ENCODE measurements at places on chromosomes 5 and 9.

DNA sequence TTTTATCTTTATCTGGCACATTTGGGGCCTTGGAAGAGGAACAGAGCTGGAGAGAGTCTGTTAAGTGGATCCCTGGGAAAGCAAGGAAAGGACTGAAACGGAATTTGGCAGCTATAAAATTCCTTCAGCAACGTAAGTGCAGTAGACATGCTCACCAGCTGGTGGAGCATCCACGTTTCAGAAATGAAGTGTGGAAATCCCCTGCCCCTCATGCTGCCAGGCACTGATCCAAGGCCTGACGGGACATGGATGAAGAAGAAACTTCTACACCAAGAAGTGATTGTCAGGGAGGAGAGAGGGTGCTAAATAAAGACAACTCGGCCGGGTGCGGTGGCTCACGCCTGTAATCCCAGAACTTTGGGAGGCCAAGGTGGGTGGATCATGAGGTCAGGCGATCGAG, 209.3 kb downstream of the ROR2 start:
- no peak for DNase-seq

- no peak for DNase-seq
Measured at GRCh38 chr5:100444961-100445360, 90.2 kb upstream of the FAM174A start.

DNA sequence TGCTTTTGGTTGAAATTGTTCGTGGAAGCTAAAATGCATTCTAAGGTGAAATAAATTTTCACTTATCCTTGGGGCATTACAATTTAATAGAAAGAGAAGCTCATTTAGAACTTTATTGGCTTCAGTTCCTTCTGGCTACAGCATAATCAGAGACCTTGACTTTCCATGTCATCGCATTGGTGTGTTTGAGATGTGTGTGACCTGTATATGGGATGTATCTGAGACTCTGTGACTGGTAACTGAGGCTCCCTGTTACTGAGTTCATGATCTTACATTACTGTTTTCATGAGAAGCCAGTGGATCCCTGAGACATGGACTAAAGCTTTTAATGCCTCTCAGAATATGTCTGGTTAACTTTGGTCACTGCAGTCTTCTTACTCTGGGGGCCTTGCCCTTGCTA, 32.5 kb downstream of the SH3GL2 start:
- no peak for DNase-seq

DNA sequence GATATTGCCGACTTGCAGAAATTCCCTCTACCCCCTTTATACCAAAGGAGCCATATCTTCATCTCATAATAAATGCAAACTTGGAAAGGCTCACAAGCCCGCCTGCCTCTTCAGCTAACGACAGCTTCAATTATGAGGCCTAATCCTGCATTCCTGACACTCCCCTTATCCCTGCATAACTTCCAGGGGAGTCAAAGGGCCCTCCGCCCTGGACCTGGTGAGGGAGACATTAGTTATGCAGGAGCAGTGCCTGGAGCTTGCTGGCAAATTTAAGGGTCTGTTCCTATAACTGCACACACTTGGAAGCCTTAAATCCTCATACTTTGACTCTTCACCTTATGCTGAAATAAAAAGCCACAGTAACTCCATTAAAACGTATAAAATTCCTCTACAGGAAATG, 617.9 kb downstream of the BNC2 start:
- no peak for DNase-seq

GRCh38 chr5:36054647-36055046, 12.0 kb downstream of the UGT3A2 start:
- DNase-seq = no peak

- no peak for DNase-seq
Measured at GRCh38 chr9:16484180-16484579, 386.3 kb downstream of the BNC2 start.

- DNase-seq = no peak
Measured at GRCh38 chr9:37729499-37729898, 24.1 kb upstream of the TRMT10B start.

- DNase-seq = no peak
Measured at GRCh38 chr9:37769306-37769705, 15.6 kb downstream of the EXOSC3 start.

DNA sequence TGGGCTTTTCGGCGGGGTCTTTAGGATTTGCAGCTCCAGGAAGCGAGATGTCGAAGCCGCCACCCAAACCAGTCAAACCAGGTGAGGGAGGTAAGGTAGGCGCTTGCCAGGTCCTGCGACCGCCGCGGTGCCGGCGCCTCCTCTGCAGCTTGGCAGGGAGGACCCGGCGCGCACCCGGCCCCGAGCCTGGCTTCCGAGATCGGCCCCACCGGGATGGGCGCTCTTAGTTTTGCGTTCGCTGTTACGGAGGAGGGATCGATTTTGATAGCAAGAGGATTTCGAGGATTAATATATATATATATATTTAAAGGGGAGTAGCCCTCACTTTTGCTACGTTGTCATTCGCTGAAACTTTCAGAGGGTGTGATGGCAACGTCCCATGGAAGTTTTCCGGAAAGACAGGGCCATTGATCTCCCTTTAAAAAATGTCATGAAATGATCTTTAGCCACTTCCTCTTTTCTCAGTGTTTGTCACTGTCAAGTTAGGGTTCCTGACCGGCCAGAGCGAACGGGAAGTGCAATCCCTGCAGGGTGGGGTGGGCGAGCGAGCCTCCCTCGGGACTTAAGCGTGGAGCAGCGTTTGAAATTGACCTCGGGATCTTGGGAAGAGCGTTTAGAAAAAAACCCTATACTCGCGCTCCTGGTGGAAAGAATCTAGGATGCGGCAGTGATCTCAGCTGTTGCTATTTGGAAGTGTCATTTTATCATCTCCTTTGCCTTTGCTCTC, 495 bp downstream of the OSTF1 start:
- no peak for DNase-seq

DNA sequence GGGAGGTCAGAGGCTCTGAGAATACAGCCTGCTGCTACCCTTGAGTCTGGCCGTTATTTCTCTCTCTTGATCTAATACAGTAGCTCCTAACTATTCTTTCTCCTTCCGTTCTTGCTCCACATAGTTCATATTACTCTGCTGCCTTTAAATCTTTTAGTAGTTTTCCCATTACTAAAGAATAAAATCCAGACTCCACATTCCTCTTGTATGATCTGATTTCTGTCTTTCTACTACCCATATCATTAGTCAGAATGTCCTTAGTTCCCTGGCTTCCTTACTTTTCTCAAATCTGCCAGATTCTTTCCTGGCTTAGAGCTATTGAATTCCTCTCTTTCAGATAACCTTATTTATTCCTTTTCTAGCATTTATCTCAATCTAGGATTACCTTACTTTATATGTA, 40.0 kb downstream of the MARCHF6 start:
- DNase-seq = no peak

DNA sequence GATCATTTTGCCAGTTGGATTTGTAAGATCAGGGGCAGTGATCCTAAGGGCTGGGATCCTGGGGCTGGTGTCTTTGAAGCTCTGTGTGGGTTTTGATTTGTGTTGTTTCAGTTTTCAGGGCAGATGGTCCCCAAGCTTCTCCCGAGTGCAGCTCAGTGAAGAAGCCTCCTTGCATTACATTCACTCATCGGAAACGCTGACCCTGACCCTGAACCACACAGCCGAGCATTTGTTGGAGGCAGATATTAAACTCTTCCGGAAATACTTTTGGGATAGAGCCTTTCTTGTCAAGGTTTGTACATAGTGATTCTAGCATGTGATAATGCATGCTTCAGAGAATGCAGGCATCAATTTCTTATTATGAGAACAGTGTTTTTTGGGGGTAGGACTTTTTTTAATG, 150.4 kb downstream of the ARHGEF28 start:
- no peak for DNase-seq

GRCh38 chr9:137461663-137462395, 2.7 kb upstream of the NSMF start:
- no peak for DNase-seq

- no peak for DNase-seq
Measured at GRCh38 chr5:110510146-110510545, 216.3 kb downstream of the TMEM232 start.

DNA sequence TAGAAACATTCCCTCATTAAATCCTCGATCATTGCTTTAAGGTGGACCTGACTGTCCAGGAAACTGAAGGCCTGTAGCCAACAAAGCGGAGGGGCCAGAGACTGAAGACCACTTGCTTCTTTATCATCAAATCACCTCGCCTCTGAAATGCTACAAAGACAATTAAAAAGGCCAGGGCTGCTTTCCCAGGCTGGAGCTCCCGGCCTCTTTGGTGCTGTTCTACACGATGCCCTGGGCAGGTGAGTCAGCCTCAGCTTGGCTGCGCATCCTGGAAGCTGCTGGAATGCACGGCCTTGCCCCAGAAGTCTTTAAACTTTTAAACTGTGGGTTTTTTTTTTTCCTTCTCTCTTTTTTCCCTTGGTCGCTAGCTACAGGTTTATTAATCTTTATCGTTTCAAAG, 46.5 kb downstream of the SH3PXD2B start:
- no peak for DNase-seq

DNA sequence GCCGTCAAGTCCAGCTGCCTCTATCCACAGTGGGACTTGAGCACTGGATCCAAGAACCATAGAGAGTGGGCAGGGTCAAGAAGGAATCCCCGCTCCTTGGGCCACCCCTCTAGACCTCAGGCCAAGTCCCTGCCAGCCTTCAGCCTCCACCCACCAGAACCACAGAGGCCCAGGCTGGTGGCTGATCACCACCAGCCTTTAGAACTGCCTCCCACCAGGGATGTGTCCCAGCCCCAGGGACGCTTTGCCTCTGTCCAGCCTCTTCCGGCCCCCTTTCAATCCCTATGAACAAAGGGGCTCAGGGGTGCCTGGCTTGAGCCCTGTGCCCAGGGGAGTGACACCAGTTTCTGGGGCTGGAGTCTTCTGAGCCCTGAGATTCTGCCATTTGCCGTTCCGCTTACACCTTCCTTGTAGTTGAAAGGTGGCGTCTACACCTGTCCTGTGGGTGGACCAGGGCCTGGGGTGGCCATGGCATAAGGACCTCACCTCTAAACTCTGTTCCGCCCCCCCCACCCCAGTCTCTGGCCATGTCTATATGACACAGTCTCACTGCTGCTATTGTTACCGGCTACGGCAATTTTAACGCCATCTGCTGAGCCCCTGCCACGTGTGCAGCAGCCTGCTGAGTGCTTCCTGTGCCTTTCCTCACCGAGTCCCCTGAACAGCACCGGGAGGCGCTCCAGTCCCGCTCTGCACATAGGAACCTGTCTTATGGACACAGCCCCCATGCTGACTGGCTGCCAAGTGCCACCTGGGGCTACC, 35.7 kb upstream of the ORM1 start:
- DNase-seq = no peak

DNA sequence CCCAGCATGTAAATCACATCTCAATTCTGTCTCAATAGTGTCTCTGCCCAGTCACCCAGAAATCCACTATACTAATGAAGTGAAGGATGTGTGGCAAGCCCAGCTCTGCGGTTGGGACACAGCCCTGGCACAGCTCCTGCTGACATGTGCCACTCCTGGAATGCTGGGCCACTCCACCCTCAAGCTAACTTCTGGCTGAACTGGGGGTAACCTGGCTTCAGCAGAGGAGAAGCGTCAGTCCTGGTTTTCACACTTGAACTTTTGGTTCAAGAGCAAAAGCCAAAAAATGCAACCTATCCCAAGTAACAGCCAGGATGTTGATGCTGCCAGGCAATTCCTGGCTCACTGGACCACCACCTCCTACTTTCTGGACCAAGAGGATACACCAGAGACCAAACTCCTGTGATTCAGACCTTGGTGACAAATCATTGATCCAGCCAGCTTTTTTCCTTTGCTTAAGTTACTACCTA, 86.4 kb downstream of the ARRDC3 start:
- DNase-seq = no peak

DNA sequence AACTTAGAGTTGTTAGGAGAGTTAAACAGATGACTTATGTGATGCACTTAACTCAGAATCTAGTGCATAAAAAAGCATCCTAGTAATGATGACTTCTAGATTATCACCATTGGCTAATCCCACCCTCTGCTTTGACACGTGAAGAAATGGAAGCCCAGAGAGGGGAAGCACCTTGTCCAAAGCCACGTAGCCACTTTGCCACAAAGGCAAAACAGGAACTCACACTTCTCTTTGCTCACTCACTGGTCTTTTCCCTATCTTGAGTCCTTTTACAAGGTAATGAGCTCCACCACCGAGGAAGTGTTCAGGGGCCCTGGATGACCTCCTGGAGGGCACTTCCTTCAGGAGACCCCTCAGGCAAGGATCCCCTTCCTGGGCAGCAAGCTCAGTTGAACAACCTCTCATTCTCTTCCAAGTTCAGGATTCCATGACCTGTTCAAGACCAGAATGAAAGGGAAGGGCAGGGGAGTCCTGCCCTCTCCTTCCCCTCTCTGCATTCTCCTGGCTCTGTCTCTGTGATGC, 89.7 kb downstream of the HRH2 start:
- no peak for DNase-seq

- DNase-seq = no peak
Measured at GRCh38 chr5:149379177-149379761, at the start of gene IL17B. Gene IL17B, minus strand, starts transcription at chr5:149379292. Its CDS starts 67 bp downstream, at chr5:149379225.

DNA sequence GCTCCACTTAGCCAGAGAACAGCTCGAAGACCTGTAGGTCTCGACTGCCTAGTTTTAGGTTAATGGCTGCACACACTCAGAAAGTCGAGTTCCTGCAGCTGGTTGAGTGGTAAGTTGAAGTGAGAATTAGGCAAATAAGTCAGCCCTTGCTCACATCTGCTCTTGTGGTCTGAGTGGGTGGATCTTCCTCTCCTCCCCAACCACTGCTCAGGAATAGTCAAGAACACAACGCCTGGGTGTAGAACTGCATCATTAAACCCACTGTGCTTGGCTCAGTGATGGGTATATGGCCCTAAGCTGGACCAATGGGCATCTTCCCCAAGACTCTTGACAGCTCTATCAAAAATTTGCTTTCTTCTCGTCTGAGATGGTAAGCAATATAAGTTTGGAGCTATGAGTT, 20.9 kb upstream of the ADAM19 start:
- DNase-seq = no peak

GRCh38 chr5:133274597-133274935, 222.8 kb downstream of the HSPA4 start:
- DNase-seq = no peak

- no peak for DNase-seq
Measured at GRCh38 chr9:135857843-135858242, 49.5 kb downstream of the CAMSAP1 start.

DNA sequence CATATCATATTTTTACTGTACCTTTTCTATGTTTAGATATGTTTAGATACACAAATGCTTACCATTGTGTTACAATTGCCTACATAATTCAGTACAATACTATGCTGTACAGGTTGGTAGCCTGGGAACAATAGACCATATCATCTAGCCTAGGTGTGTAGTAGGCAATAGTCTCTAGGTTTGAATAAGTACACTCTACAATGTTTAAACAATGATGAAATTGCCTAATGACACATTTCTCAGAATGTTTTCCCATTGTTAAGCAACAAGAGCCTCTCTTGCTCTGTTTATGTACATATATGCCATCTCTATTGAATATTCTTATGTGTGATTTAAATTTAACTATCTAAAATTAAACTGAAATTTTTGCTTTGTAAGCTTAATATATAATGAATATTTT, 209.6 kb upstream of the ST8SIA4 start:
- no peak for DNase-seq

- DNase-seq = no peak
Measured at GRCh38 chr9:34994900-34995669, 5.5 kb downstream of the DNAJB5 start.
